ENCODE measurements at places on chromosomes 12 and 14.

DNA sequence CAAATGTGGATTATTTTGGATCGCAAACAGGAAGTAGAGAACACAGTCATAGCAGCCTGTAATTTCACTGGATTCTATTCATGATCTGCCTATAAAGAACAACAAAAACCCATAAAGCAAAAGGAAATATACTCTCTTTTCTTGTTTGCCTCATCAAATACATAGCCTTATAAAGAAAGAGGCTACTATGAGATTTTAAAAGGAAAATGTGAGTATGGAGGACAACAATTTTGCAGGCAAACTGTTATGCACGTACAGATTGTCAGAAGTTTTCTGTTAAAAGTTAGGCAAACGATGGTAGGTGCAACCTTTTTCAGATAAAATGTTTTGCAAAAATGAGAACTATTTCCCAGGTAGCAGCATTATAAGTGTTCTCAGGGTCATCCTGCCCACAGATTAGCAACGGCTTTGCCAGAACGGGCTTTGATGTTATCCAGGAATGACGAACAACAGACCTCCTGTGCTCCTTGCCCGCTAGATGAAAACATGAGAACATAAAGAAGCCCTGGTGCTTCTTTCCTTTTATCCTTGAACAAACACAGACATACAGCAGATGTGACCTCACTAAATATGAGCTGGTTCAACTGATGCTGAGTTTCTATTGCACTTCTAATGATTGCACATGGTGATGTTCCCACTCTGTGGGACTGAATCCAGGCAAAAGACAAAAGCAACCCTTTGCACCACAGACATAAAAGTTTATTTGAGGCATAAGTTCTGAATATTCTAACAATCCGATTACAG, 88.1 kb downstream of the ITPR2 start:
- no peak for DNase-seq

DNA sequence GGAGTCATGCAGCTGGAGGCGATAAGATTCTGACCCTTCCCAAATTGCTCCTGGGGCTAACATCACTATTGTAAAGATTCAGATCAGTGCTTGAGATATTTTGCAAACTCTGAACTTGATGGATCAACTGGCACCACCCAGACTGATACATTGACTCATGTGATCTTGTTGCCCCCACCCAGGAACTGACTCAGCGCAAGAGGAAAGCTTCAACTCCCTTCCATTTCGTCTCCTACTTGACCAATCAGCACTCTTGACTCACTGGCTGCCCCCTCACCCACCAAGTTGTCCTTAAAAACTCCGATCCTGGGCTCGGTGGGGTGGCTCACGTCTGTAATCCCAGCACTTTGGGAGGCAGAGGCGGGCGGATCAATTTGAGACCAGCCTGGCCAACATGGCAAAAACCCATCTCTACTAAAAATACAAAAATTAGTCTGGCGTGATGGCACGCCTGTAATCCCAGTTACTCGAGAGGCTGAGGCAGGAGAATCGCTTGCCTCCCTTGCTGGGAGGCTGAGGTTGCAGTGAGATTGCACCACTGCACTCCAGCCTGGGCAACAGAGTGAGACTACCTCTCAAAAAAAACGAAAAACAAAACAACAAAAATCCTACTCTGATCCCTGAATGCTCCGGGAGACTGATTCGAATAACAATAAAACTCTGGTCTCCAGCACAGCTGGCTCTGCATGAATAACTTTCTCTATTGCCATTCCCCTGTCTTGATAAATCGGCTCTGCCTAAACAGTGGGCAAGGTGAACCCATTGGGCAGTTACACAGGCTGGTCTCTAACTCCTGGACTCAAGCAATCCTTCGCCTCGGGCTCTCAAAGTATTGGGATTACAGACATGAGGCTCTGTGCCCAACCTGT, 9.8 kb upstream of the ARF6 start:
- DNase-seq, result peak; percentile 36

- DNase-seq, result peak; percentile 49
These were observed 106.4 kb upstream of the PLEKHG7 start for GRCh38 chr12:92596383-92596782.

GRCh38 chr14:50212726-50213125, 18.7 kb downstream of the SOS2 start:
- no peak for DNase-seq

DNA sequence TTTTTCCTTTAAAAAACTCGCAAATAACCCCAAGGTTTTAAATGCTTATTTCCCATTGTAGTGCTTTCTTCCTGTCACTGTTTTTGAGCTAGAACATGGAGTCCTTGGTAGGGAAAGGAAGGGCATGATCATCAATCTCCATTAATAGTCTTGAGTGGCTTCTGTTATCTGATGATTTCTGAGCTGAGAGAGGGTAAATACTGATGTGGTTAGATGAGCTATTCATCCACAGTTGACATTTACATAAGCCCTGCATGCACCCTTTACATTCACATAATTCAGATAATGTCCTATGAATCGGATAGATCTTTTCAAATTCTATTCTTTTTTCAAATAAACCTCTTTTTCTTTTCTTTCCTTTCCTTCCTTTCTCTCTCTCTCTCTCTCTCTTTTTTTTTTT, 81.4 kb downstream of the NTN4 start:
- DNase-seq, result no peak

DNA sequence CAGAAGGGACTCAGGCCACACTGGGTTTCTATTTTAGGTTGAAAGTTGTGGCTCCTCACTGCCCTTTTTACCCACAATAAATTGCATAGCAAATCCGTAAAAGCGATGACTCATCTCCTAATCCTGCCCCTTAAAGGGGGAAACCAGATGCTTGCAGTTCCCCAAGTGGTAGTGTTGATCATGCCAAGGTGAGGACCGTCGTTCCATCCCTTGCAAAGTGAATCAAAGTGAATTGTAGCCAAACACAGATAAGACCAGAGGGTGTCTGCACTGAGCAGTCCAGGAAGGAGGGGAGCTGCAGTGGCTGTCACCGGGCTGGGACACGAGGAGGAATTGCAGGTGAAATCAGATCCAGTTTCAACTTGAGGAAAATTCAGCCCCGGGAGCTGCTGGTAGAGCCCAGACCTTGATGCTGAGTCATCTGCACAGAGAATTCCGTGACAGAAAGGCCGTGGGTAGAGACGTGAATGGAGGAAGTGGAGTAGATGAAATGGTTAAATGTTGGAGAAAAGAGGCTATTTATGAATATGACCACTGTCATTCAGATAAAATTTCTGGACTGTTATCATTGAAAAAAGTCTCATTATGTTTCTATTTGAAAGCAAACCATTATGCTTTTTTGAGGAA, 44.2 kb upstream of the MMP17 start:
- peak; percentile 69 for DNase-seq

GRCh38 chr12:132659146-132659545, 28.0 kb downstream of the POLE start:
- DNase-seq, result no peak

GRCh38 chr12:98409548-98409947, 105.8 kb upstream of the TMPO start:
- no peak for DNase-seq

DNA sequence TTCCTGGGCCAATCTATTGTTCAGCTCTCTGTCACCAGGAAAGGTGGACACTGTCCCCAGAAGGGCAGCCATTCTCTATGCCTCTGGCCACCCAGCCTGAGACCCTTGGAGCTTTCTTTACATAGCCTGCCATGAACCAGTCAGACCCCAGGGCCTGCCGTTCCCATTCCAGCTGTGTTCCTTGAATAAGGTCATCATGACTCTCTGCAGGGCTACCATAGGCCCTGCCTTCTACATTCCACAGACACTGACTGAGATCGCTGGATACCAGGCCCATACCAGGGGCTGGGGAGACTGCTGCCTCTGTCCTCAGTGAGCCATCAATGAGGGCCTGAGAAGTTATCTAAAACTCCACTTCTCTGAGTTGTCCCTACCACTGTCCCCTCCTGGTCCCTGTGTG, 75.5 kb downstream of the SYNE3 start:
- DNase-seq, result no peak

DNA sequence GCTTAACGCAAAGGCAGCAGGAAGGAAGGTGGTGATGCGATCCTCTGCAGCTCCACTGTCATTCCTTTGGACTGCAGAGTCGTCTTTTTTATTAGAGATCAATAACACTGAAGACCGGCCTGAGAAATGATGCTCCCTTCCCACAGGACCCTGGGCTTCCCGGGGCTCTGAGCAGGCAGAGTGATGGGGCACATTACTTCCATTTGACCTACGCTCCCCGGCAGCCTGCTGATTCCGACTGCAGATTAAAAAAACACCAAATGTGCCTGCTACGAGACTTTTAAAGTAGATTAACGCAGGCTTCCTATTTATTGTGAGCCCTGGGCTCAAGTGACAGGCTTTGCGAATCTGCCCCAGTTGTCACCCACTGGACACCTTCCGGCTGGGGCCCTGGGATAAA, 37.5 kb downstream of the KCNA1 start:
- DNase-seq, result no peak

- no peak for DNase-seq
These were observed 48.8 kb downstream of the BICDL1 start for GRCh38 chr12:120037851-120038250.

DNA sequence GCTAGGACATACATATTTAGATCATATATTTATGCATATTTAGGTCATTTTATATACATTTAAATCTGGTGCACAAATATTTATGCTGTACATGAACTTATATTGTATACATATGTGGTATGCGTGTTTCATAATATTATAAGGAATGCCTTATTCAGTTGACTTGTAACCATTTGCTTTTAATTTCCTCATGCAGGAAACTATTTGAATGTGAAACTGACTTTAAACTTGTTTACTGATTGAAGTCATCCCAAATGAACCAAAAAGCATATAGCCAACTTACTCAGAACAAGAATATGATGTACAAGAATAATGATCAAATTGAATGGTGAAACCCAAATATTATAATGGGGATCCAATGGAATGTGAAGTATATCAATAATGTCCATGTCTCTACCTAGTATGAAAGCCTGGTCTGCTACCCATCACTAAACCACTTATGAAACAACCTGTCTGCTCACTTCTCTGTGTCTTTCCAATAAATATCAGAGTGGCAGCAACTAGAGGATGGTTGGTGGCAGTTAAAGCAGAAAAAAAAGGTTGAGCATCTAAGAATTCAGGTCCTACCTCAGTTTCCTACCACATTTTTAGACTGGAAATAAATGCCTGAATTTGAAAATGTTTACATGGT, 38.3 kb downstream of the RPS6KA5 start:
- DNase-seq, result no peak

- no peak for DNase-seq
These were observed 90.4 kb downstream of the CCDC92 start for GRCh38 chr12:123882161-123882705.

GRCh38 chr14:72743626-72744025, 150.3 kb downstream of the DPF3 start:
- DNase-seq, result peak; percentile 35
